ENCODE measurements at places on chromosomes 6 and 20.
A peak's percentile ranks its signal among the peaks of the same experiment; 100 is the strongest.

DNA sequence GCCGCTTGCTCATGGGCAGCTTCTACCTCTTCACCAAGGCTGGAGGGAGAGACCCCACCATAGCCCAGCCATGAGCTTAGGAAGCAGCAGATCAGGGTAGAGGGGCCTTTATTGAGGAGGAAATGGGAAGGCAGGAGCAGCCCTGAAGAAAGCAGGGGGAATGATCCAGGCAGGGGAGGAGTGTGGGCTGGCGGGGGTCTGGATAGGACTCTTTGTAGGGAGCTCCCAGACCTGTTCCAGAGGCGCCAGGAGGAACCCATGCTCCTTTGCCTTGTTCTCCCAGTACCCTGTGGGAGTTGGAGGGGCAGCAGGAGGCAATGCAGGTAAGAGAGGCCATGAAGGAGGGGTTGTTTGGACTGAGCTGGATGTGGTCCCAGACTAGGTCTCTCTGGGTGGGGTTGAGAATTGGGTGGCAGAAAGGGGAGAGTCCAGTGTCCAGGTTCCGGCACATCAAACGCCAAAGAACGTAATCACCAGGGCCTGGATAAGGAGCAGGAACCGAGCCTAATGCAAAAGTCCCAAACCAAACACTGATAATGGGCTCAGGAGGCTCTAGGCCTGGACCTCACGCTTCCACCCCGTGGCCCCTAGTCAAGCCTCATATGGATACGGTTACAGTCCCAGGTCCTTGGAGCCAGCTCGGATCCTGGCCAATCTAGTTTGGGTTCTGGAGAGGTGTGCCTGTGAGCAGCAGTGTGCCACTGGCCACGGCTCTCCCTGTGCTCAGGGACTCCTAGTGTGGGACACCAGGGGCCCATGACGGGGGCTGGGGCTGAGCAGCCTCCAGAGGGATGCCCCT lies 12.1 kb upstream of the PGC start:
- no peak for DNase-seq

GRCh38 chr20:56945057-56945456 lies 316.0 kb downstream of the TFAP2C start:
- DNase-seq = no peak

DNA sequence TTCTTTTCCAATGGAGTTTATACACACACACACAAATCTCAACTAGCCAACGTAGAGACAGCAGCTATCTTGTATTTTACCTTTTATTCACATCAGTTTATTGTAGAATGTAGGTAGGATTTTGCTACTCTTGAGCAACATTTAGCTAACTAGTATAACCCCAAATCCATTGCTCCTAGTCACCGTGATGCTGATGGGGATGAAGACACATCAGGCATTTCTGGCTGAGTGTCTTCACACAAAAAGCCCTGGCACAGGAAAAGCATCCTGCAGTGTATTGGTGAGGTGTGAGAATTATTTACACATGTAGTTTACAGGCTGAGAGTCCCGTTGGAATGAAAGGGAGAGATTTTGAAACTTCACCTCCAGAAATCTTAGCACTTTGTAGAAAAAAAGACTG lies 65.9 kb upstream of the FBXL4 start:
- no peak for DNase-seq

- peak; percentile 26 for DNase-seq
Measured at GRCh38 chr6:15960740-15961634, 167.9 kb upstream of the MYLIP start.

GRCh38 chr6:65149841-65150240 lies 557.2 kb downstream of the EYS start:
- no peak for DNase-seq

GRCh38 chr6:45619994-45620471 lies 242.3 kb upstream of the SUPT3H start:
- peak; percentile 27 for DNase-seq

DNA sequence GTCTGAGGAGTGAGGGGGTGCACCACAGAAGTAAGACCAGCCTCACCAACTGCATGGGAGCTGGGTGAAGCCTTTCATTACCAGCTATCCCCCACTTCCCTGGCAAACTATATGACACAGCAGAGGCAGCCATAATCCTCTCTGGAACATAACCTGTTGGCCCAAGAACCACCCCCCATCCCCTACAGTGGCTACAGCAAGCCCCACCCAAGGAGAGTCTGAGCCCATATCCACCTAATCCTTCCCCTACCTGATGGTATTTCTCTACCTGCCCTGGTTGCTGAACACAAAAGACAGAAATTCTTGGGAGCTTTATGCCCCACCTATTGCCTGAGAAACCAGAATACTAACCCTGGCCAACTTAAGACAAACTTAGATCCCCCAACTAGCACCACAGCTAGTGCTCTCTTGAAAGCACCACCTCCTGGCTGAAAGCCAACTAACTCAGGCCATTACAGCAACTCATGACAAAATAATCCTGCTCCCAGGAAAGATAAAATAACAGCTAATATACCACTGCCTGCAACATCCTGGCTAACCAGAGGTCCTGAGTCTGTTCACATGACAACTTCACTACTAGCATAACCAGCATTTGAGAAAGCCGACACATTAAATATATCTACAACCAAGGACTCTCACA lies 11.2 kb downstream of the RNGTT start:
- DNase-seq = no peak

DNA sequence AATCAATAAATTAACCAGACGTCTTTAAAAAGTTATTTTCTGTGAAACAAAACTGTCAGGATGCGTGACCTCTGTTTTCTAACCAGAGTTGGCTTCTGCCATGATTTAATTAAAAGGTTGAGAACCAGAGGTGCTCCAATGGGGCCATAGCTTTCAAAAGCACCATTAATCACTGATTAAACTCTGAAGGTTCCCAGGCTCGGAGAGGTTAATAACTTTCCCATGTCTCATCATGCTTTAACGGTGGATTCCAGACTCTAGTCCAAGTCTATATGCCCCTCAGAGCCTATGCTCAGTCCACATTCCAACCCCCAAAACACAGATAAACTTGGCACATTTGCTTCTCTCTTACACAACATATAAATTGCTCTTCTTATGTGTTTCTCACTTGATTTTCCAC lies 95.5 kb downstream of the SNAP91 start:
- DNase-seq = no peak

DNA sequence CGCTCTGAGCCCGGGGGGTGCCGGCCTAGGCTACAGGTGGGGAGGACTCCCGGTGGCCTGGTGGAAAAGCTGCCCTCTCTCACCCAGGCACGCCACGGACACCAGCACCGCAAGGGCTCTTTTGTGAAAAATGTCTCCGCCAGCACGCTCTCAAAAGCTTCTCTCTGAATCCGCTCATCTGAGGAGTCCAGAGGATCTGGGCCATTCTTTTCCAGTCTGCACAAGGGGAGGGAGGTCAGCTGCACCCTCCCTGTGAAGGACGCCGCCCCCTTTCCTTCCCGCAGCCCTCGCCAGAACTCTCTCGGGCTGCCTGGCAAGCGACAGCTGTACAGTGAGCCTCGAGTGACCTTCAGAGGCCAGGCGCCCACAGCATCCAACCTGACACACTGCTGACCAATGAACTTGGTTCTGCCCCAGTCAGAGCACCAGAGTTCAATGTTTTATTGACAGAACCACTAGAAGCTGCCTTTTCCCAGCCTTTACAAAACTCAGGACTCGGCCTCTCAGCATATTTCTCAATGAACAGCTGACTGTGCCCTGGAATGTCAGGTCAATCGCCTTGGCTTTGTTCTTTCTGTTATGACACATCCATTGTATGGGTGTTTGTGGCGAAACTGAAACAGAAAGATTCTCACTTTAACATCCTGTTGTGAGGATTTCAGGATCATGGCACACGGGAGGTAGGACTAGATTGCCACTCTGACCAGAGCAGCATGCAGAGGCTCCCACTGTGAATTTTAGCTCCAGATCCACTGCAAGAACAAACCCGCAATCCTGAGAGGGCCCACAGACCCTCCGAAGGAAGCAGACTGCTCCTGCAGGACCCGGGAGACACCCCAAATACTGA lies 26.7 kb downstream of the SERPINB9 start:
- DNase-seq = peak; percentile 98

DNA sequence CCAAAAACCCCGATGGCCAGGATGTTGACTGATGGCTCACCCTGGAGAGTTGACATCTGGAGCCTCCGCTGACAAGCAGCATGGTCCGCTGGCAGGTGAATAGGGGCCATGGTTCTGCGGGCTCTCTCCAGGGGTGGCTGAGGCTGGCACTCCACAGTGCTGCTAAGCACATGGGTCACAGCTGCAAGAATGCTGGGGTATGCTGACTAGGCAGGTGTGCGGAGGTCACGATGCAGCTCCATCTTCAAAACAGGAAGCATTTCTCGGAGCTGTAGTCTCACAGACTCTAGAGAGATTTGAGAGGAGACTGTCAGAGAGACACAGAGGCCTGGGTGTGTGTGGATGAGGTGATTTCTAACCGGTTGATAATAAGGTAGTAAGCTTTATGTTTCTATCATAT lies 341.6 kb downstream of the NRN1 start:
- no peak for DNase-seq

DNA sequence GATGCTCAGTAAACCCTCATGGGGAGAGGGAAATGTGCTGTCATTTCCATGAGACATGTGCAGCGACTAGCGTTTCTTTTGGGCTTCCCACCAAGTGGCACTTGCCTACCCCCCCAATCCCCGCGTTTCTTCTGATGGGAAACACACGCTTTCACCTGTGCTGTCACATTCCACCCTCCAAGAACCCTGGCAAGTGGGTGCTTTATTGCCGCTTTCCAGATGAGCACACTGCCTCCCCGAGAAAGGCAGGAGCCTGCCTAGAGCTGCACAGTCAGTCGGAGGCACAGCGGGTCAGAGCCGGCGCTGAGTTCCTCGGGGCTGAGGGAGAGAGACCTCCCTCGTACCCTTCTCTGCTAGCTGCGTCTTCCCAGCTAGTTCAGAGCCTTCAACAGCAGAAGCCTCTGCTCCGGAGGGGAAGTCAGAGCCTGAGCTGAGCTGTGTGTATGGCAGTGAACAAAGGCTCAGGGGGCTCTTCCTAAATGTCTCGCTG lies 12.3 kb upstream of the CCDC167 start:
- no peak for DNase-seq

DNA sequence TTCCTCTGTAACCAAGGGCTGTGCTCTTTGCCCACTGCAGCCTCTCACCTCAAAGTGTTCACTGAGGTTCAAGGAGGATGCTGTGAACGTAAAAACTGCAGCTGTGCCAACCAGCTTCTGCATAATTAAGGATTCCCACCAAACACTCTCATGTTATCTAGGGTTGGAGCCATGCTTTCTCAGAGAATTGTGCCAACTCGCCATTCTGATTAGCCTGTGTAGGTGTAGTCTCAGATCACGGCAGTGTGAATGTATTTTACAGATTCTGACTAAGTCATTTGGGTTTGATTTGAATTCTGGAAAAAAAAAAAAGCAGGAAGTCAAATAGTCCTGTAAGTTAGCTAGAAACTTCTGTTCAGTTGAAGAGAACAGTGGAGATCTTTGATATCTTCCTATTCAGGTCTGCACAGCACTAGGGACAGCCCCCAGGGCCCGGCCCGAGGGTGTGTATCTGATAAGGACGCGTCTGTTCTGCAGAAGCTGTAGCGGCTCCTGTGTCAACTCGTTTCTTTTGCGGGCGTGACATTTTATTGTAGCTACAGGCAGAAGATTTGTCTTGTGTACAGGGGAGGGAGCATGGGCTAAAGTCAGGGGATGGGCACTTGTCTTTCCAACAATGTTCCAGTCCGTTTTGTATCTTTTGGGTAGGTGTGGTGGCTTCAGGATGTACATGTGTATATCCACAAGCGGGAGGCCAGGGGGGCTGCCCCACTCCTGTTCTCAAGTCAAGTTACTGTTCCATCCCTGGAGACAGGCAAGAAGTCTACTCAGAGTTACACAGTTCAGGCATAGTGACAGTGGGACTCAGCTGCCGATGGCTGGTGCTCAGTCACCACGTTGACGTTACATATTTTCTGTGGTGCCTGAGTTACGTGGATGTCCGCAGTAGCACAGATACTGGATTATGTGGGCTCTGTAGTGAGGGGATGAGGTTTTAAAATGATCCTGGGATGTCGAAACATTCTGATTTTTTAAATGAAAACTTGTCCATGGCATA lies 12.4 kb downstream of the IRF4 start:
- no peak for DNase-seq

GRCh38 chr20:43942667-43943285 lies 28.1 kb downstream of the TOX2 start:
- DNase-seq = peak; percentile 79

GRCh38 chr20:24835195-24835594 lies 113.9 kb upstream of the CST7 start:
- DNase-seq = no peak

GRCh38 chr20:8082989-8083388 lies 49.1 kb upstream of the PLCB1 start:
- no peak for DNase-seq

DNA sequence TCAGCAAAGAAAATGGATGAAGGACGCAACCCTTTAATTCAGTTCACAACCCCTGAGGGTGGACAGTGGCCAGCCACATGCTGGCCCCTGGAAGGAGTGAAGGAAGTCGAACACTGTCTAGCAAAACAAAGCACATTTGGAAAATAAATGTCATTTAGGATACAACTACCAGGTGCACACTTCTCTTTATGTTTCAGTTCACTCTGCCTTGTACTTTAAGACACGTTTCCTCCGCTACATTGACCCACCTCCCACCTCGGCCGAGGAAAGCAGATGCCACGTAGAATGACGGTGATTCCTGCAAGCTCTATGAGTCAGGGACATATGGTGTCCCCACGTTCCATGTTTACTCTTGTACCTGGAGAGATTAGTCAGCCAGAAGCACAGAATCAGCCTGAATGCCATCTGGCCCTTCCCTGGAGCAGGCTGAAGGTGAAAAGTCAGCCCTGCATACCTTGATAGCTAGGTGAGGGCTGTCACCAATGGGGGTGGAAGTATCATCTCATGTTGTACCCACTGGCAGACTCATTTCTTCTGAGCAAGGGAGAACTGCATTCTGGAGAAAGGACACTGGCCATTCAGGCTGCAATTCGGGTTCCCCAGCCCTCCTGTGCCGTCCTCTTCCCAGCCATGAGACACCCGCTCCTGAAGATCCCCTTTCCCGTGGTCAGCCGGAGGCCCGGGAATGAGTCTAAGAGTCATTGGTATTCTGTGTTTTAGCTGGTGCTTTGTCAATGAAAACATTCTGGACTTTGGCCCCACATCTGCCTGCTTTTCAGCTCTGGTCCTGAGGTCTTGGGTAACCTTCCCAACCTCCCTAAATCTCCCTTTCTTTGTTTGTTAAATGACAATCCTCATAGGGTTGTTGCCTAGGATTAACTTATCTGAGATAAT lies 60.6 kb downstream of the FOXA2 start:
- DNase-seq = no peak

DNA sequence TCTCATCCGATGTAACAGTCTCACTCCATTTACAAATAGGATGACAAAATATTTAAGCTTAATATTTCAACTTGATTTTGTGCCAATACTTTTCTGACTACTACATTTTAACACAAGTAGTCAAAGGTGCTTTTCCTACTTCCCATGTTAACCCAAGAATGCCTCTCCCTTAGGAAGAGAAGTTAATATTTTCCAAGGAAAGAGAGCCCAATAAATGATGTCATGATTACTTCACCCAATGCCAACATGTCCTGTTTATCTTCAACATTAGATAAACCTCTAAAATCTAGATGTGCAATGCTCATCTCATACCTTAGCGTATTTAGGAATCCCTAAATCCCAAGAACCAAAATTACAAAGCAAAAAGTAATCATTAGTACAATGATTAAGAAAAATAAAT lies 156.7 kb upstream of the TENT5A start:
- no peak for DNase-seq

GRCh38 chr20:49313283-49313682 lies 35.4 kb upstream of the ZNFX1 start:
- DNase-seq = no peak
